NCI-H774 (cell line): ENCODE measurements at places on chromosomes 1 and 21.

GRCh38 chr1:99869304-99869703 lies 19.1 kb downstream of the AGL start:
- DNase-seq, result no peak

DNA sequence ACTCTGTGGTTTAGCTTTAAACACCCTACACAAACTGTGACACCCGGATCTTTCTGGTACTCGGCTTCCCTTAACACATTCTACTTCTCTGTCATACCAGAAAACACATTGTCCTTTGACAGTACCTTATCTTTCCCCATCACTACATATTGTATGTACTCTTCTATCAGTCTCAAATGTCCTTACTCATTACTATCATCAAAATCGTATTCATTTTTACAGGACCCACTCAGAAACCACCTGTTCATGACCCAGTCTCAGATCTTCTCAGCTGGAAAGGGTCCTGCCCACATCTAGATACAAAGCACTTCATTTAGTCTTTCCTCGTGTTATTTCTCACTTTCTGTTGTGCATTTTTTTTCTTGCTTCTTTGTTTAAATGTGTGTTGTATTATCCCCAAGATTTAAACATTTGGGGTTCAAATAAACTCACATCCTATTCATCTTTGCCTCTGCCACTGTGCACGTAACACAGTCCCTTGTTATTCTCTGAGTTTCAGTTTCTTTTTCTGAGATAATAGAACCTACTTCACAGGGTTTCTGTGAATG lies 27.7 kb downstream of the CD34 start:
- no peak for DNase-seq

GRCh38 chr1:240189386-240189989 lies 97.8 kb downstream of the FMN2 start:
- peak; percentile 36 for DNase-seq

DNA sequence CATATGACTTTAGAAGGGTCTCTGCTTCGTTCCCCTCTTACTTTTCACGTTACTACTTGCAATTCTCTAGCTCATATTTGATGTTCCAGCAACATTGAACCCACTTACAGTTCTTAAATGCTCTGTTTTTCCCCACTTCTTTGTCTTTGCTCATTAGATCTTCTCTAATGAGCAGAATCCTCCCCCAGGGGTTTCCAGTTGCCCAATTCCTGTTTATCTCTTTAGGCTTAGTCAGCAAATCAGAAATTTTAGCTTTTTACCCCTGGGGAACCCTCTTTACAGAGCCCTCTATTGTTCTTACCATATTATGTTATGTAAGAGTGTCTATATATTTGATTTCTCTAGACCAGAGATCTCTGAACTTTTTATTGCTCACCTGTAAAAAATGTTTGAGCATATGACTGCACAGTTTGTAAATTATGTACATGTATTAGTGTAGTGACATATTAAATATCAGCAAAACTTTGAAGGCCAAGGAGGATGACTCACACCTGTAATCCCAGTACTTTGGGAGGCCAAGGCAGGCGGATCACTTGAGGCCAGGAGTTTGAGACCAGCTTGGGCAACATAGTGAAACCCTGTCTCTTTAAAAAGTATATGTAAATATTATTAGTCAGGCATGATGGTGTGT lies 71.4 kb downstream of the FNBP1L start:
- DNase-seq, result no peak

DNA sequence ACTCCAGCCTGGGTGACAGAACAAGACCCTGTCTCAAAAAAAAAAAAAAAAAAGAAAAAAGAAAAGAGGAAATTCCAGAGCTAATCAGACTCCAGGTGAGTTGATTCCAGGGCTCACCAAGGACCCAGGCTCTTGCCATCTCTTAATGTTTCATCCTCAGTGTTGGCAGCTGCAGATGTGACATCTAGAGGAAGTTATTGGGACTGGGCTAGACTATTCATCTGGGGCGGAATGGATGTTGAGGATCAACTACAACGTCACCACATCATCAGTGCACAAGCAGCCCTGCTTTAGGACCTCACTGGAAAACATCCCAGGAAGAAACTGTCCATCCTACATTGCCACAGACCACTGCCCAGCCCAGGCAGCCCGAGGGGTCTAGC lies 28.6 kb upstream of the PARP1 start:
- DNase-seq, result no peak

DNA sequence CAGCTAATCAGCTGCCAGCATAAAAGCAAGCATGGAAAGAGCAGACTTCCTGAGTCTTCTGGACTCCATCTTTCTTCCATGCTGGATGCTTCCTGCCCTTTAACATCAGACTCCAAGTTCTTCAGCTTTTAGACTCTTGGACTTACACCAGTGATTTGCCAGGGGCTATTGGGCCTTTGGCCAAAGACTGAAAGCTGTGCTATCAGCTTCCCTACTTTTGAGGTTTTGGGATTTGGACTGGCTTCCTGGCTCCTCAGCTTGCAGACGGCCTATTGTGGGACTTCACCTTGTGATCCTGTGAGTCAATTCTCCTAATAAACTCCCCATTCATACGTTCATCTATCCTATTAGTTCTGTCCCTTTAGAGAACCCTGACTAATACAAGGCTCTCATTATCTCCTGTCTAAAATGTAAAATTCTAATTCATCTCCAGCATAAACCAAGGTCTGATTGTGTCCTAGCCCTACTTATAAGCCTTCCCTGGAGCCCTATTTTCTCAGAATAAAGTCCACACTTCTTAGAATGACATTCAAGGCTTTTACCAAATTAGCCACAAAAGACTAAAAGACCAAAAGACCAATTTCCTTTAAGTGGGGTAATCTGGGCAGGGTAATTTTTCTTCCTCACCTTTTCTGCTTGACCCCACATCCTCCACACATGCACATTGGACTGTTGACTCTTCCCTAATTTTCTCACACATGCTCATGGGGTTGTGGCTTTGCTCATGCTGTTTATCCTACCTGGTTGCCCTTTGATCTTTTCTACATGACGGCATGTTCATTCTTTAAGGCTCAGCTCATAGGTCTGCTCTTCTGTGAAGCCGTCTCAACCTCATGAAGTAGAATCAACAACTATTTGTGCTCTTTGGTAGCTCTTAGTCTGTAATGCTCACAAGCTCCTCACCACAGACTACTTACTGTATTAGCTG lies 18.1 kb upstream of the ENAH start:
- no peak for DNase-seq

DNA sequence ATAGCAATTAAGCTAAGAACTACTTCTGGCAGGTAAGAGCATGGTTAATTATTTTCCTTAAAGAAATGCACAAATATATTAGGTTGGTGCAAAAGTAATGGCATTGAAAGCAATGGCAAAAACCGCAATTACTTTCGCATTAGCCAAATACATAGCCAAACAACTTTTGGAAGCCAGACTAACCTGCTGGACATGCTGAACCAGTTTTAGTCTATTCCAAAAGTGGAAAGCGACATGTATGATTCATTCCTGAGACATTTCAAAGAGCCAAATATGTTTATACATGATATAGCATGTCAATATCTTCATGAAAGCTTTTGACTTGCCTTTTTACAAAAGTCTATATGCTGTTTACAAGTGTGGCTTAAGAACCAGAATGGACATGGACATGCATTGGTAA lies 23.4 kb upstream of the DR1 start:
- DNase-seq, result no peak

- DNase-seq, result no peak
Measured at GRCh38 chr1:17914131-17914530, 159.0 kb downstream of the ACTL8 start.

DNA sequence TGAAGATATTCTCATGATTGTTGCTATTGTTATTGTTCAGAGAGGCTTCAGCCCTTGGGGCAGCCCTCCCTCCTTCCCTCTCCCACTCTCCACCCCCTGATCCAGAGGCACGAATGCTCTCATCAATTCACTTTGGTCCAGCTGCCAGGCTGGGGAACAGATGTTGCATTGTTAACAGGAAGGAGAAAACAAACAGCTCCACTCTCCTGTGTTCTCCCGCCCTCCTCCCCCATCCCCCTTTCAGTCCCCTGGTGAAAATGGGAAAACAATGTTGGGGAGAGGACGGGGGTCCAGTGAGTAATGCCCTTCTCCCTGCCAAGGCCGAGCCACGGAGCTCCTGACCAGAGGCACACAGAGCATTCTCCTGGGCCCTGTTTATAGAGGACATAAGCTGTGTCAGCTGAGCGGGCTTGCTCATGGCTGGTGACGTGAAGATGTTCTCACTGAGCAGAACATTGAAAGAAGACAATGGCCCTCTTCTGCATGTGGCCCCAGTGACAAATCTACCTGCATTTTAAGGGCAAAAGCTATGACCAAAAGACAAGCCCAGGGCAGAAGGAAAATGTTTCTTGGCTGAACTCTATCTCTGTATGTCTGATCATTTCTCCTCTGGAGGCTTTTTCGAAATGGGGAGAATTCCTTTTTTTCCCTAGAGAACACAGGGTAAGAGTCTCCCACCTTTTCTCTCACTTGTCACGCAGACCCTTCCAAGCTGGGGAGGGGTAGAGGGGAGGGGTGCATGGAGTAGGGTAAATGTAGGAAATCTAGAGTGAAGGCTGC lies 111.7 kb downstream of the GLUL start:
- DNase-seq, result peak; percentile 34

GRCh38 chr1:70041317-70042045 lies 163.9 kb downstream of the LRRC40 start:
- no peak for DNase-seq

DNA sequence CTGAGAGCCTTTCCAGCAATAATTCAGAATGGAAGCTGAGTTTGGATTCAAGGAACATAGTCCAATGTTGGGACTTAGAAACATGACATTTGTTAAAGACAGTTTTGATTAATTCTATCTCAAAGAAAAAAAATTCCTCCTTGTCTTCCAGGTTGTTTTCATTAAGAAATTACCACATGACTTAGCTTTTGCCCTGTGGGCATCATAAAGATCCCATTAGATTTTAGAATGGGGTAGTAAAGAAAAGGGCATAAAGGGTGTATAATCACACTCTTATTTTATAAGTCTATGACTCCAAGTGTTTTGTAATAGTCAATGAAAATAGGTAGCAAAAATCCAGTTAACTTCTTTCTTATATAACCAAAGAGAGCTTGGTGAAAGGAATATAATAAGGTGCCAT lies 14.3 kb upstream of the PRKAA2 start:
- no peak for DNase-seq

- DNase-seq, result no peak
Measured at GRCh38 chr1:16612332-16613172, 812 bp downstream of the NBPF1 start.

GRCh38 chr1:184608581-184608980 lies 146.1 kb downstream of the EDEM3 start:
- DNase-seq, result no peak

DNA sequence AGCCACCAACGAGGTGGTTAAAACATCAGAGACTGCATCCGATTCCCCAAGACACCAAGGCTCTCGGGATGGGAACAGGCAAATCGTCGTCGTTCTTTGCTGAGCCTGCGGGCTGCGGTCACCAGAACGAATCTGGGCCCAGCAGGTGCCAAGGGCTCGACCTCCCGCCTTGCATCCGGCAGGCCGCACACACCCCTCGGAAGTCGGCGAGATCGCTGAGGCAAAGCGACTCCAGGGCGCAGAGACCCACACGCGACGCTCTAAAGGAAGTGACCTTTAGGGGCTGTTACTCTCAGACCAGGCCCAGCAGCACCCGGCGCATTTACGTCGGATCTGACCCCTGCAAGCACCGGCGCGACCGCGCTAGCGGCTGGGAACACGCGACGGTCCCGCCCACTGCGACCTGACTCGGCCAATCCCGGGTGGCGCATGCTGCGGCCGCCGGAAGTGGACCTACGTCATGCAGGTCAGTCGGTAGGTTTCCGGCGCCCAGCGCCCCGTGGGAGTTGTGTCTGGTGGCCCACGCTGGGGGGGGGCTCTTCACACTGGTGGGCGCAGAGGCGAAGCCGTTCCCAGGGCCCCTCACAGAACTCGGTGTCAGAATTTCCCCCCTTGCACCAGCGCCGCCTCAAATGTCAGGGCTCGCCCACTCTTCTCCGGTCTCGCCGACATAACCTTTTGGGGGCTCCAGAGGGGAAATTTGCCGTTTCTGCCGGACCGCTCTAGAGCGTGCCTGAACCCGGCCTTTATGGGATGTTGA lies 7.5 kb upstream of the PARK7 start:
- peak; percentile 76 for DNase-seq

DNA sequence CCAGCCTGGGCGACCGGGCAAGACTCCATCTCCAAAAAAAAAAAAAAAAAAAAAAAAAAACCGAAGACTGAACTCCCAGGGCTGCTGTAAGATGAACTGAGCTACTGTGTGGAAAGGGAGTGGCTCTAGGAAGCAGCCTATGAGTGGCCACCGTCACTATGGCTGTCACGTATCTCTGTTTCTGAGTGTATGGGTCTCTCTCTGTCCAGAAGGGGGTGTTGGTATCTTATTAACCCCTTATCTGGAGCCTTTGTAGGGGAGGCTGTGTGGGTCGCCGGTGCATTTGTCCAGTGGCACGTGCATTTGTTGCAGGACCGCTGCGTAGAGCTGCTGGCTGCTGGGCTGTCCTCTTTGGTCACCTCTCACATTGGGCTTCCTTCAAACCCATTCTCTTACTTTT lies 326.6 kb downstream of the CAMTA1 start:
- no peak for DNase-seq

GRCh38 chr1:201573923-201574322 lies 35.0 kb downstream of the NAV1 start:
- DNase-seq, result no peak

DNA sequence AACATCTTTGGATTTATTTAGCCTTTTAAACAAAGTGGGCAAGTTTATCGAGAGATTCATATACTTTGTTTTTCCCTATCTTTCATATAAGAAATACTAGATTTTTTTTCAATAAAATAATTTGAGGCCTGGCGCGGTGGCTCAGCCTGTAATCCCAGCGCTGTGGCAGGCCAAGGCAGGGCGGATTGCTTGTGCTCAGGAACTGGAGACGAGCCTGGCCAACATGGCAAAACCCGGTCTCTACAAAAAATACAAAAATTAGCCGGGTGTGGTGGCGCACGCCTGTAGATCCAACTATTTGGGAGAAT lies 1.6 kb upstream of the CDC14A start:
- DNase-seq, result no peak

DNA sequence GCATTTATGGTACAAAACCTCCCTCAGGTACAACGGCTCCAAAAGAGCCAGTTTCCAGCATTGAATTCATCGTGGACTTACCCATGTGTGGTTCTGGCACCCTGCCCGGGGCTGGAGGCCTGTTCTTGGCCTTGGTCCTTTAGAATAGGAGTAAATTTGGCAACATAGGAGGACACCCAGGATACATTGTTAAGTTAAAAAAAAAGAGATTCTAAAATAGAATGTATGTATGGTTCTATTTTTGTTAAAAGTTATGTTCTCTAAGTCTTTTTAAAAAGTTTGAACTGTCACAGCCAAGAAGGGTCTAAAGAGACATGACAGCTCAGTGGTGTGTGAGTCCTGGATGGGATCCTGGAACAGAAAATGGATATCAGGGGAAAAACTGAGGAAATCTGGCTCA lies 25.9 kb downstream of the EPHX1 start:
- DNase-seq, result no peak

DNA sequence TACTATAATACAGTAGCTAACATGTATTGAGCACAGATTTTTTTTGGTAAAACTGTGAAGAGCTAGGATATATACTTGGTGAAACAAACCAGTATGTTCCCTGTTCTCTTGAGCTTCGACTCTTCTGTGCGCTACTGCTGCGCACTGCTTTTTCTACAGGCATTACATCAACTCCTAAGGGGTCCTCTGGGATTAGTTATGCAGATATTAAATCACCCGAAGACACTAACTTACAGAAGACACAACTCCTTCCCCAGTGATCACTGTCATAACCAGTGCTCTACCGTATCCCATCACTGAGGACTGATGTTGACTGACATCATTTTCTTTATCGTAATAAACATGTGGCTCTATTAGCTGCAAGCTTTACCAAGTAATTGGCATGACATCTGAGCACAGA lies 24.7 kb downstream of the LGALS8 start:
- no peak for DNase-seq

GRCh38 chr1:204443260-204443619 lies 31.6 kb upstream of the PPP1R15B start:
- DNase-seq, result no peak
